ENCODE measurements at places on chromosomes 12 and 14.

DNA sequence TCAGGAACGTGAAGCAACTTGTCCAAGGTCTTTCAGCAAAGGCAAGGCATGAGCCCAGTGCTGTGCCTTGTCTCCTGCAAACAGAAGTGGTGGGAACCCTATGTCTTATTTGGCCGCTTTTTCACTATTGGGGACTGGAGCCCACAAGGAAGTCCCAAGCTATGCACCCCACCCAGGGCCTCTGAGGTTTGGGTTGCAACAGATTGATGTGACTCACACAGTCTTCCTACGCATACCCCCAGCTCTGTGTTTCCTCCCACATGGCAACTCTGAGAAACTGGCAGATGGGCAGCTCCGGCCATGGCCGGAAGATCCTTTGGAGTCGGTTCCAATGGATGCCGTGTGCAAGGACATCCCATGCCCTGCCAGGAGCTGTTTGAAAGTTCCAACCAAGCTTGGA, 28.3 kb upstream of the CMKLR1 start:
- DNase-seq: no peak

GRCh38 chr14:22915886-22916521, 2.9 kb downstream of the RBM23 start:
- no peak for DNase-seq

DNA sequence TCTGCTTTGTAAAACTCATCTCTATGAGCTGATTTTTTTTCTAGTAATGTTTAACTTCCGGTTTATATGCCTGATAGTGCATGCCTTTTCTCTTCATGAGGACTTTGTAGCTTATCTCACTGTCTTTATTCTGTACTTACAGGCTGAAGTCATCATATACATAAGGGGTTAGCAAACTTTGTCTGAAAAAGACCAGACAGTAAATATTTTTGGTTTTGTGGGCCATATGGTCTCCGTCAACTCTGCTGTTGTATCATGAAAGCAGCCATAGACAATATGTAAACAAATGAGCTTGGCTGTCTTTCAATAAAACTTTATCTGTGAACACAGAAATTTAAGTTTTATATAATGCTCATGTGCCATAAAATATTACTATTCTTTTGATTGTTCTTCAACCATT, 172.1 kb downstream of the GXYLT1 start:
- no peak for DNase-seq

DNA sequence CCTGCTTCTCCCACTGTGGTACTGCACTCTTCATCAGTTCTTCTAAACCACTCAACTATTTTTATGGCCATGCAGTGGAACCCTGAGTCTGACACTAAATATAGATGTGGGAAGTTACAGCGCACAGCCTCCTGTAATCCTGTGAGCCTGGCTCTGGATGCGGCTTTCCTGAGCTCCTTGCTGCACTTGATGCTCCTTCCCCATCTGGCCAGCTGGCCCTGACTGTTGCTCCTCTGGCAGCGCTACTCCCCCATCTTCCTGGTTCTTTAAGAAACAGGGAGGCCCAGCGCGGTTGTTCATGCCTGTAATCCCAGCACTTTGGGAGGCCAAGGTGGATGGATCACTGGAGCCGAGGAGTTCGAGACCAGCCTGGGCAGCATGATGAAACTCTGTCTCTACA, 24.6 kb downstream of the IQSEC3 start:
- no peak for DNase-seq

DNA sequence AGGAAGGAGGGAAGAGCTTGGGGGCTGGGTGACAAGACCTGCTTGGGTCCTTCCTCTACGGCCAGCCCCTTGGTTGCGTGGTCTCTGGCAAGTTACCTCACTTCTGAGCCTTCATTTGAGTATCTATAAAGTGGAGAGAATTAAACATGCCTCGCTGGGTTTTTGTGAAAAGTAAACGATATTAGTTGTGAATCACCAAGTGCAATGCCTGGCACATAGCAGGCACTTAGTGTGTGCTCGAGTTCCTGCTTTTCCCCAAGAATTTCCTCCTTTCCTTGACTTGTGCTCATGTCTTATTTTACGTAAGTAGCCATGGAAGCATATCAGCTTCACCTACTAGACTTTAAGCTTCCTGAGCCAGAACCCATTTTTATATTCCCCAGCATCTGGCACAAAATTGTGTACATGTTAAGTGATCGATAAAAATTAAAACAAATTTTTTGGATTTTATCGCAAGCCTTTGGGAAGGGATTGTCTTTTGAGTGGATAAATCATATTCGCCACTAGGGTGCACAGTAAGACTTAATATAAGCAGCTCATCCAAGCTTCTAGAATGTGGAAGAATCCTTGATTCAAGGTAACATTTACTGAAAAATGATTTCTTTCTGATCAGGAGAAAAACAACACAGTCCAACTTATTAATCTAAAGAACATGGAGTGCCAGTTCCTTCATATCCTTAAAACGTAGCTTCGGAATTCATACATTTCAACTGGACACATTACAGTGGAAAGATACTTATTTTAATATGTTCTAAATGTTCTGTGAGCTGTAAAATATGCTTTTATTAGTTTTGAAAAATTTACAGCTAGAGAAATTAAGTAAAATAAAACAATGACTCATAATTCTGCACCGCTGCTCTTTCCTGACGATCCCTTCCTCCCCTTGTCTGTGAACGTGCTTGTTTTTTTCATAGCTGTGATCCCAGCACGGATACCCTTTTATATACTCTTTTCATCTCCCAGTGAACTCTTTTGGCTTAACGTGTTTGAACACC, 62.0 kb downstream of the SLC25A47 start:
- no peak for DNase-seq

GRCh38 chr12:101710288-101710687, 12.8 kb downstream of the CHPT1 start:
- DNase-seq: no peak

GRCh38 chr12:121839106-121839992, 19.3 kb downstream of the HPD start:
- DNase-seq: peak; percentile 98

DNA sequence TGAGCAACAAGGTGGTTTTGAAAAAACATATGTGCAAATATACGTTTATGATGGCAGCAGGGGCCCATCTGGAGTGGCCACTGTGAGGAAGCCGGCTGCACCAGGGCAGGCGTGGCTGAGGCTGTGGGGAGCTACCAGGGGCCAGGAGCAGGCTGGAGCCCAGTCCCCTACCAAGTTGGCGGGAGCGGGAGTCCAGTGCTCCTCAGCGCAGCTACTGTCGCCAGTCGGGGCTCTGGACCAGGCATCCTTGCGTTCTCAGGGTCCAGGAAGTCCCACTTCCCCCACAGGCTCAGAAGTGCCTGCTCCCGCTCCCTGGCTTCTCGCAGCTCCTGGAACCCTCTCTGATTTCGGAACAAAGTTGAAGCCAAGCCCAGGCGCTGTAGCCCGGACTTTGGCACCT, 1377.5 kb upstream of the FLRT2 start:
- no peak for DNase-seq

DNA sequence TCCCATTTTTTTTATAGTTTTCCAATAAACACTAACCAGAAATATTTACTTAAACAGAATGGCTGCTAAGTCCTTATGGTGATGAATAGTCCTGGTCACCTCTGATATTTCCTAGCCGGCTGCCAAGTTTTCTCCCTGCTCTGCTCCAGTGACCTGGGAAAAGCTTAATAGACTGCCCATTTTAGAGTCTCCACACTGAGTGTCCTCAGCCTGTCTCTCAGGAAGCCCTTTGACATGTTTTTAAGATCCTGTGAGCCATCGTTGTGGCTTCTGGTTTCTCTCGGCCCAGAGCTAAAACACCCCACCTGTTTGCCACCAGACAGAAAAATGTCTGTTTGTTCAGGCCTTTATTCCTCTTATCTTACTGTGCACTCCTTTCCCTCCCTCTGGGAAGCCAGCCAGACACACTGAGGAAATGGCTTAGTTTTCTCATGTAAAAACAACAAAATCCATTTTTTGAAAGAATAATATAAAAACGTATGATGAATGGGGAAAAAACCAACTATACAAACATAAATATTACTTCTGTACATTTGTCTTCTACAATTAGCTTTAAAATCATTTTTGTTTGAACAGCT, 25.4 kb upstream of the ALDH2 start:
- DNase-seq: no peak

GRCh38 chr14:89265234-89265633, 151.8 kb downstream of the FOXN3 start:
- DNase-seq: no peak

GRCh38 chr12:114846771-114847170, 162.8 kb upstream of the TBX3 start:
- DNase-seq: no peak

DNA sequence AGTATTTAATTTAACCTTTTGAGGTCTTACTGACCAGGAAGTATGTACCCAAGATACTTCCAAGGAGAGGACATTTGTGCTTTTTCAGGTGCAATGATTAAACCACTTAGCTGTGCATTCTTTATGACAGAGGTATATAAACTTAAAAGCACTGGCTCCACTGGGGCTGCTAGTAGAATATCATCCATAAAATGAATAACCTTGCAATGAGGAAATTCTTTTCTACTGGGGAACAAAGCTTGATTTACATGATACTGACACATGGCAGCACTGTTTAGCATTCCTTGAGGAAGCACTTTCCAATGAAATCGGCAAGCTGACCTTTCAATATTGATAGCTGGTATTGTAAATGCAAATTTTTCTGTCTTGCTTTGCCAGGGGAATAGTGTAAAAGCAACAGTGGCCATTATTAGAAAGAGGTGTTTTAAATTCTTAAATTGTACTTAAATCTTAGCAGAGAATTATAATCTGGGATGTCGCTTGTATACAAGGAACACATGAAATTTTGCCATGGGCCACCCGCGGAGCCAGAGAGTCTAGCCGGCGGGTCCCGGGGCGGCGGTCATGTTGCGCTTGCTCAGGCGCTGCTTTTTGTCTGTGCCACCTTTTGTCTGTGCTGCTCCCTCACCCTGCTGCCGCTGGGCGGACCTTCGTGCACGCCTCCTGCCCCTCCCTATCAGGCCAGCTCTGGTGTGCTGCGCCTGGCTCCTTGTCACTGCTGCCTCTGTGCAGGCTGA, 20.9 kb upstream of the BLTP3B start:
- DNase-seq: peak; percentile 85

GRCh38 chr12:15856097-15856982, 25.8 kb upstream of the STRAP start:
- DNase-seq: peak; percentile 72

DNA sequence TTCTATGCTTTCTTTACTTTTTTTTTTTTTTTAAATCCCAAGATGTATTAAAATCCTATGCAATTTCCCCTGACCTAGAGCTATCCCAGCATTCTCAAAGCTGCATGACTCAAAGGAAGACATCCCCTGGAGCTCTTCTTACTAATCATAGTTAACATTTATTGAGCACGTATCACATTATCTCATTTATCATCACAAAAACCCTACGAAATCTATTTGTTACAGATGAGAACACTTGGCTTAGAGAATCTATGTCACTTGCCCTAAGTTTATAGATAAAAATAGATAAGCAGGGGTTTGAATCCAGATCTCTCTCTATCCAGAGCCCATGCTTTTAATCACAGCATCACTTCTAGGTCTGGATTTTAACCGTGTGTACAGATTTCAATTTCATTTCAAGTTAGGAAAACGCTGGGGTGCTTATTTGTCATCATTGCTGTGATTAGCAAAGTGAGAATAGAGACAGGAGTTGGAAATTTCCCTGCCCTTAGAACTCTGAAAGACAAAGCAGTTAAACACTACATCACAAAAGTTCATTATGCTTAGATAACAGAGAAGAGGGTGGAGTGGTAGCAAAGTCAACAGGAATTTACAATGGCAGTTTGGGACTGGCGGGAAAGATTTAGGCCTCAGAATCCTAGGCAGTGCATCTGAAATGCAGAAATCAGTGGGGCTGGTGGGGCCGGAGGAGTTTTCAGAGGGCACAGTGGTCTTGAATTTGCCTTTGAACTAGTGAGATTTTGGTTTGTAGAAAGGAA, 177.7 kb upstream of the FRMD6 start:
- DNase-seq: no peak

DNA sequence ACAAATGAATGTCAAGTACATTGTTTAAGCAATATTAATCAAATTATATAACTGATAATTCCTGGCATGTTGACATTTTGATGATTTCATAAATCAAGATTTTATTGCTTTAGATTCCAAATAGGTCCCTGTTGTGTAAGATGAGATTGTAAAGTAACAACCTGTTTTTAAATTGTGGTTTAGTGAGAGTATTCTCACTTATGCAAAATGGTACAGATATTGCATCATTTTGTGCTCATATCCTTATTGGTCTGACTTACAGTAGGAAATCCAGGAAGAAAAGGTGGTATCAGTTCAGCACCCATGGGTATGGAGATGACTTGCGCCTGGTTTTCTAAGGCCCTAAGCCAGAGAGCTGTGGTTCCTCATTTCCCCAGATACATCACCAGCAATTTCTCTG, 165.5 kb downstream of the KIF21A start:
- DNase-seq: peak; percentile 34

GRCh38 chr14:51872396-51872795, 12.0 kb downstream of the GNG2 start:
- no peak for DNase-seq

DNA sequence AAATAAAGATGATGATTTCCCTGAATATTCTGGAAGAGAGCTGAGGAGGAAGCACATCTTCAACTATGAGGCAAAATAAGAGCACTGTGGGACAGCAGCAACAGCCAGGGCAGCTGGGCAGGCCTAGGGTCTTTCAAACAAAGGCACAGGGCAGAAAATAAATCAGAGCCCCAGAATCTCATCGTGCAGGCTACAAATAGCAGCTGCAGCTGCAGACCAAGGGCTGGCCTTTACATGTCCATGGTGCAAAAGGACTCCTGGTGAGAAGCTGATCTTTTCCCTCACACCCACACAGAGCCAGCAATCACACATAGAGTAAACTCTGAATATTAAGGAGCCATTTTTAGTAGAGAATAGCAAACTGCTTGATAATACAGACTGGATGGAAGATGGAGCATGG, 13.6 kb upstream of the MYBPC1 start:
- DNase-seq: no peak

GRCh38 chr12:124077701-124078100, 104.7 kb downstream of the ZNF664 start:
- DNase-seq: no peak

Data from GM12865 (cell line).